ENCODE measurements at places on chromosomes 11 and 22.

DNA sequence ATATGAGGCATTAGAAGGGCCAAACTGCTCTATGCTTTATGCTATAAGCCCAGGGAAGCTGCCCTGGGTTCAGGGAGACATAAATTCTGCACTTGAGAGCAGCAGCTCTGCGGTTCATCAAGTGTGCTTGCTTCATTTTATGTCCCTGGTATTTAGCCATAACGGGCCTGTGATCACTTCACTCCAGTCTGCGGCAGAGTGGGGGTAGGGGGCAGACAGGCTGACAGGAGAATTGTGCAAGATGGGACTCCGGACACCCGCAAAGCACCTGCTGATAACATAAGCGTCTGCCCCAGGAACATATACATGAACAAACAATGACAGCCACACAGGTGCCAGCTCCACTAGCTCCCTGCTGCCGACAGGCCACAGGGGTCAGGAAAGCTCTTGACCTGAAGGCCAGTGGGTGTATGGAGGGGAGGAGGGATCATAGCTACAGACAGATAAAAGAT, 56.1 kb downstream of the SMCO4 start:
- DNase-seq: no peak

DNA sequence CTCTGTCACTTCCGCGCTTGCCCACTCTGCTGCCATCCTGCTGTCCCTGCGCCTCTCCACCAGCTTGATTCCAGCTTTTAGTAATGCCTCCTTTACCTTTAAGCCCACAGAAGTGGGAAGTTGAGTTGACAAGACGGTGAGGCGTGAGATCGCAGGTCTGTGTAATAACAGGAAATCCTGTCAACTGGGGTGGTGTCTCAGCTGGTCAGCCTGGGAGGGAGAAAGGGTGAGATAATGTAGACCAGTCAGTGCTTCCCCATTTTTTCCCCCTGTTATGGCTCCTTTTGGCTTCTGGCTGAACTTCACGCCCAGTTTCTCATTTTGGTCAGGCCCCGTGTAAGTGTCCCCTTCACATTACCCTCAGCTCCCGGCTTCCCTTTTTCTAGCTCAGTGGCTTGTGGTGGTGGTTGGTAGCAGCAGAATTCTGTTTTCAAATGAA, 98.9 kb downstream of the TRAF6 start:
- DNase-seq: no peak

DNA sequence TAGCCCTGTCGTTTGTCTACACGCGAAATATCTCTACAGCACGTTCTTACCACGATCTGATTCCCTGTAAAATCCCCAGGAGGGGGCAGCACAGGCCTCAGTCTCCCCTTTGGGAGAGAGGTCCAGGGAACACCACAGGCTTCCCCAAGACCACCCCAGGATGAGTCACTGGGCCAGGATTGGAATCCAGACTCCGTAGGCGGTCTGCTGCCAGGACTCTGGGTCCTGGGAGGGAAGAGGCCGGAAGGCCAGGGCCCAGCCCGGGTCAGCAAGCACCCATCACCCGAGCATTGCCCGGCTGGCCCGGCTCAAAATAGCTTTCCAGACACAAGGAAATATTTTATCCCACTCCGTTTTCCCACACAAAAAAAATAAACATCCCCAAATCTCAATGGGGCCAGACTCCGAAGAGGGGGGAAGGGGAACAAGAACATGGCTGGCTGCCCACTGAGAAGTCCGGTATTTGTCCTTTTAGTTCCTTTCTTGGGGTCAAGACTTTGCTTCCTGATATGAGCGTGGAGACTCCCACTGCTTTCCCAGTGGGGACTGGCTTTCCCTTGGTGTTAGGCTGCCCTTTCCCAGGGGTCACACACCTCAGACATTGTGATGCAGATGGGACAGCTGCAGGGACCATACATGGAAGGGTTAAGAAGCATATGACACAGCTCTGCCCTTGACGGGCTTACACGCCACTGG, 91.3 kb downstream of the LRRC32 start:
- DNase-seq: no peak

GRCh38 chr22:23516304-23516703, 63.8 kb downstream of the IGLL1 start:
- no peak for DNase-seq

- DNase-seq: no peak
These were observed 494.6 kb downstream of the MIAT start for GRCh38 chr22:27152033-27152432.

DNA sequence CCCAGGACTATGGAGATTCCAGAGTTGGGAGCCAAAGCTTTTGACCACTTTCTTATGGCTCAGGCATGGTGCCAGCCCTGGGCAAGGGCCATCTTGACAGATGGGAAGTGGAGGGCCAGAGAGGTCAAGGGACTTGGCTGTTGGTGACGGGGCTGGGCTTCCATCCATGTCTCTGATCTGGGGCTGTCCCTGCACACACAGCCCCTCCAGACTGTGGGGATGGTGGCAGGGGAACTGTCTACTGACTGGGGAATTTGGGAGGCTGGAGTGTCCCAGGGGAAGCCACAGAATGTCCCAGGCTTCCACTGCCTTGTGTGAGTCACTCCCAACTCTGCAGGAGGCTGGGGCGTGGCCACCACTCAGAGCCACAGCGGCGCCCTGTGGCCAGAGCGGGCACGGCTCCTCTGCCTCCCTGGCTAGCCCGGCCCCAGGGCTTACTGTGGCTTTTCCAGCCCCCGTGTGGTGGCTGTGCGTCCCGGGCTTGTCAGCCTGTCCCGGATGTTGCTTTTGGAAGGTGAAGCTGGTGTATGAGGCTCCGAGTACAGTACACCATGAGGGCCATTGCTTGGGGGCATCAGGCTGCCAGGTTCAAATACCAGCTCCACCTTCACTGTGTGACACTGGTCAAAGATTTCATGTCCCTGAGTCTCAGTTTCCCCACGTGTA, 19.6 kb downstream of the C22orf23 start:
- peak; percentile 74 for DNase-seq

- DNase-seq: no peak
These were observed 261.1 kb upstream of the ANO3 start for GRCh38 chr11:26070714-26071380.

DNA sequence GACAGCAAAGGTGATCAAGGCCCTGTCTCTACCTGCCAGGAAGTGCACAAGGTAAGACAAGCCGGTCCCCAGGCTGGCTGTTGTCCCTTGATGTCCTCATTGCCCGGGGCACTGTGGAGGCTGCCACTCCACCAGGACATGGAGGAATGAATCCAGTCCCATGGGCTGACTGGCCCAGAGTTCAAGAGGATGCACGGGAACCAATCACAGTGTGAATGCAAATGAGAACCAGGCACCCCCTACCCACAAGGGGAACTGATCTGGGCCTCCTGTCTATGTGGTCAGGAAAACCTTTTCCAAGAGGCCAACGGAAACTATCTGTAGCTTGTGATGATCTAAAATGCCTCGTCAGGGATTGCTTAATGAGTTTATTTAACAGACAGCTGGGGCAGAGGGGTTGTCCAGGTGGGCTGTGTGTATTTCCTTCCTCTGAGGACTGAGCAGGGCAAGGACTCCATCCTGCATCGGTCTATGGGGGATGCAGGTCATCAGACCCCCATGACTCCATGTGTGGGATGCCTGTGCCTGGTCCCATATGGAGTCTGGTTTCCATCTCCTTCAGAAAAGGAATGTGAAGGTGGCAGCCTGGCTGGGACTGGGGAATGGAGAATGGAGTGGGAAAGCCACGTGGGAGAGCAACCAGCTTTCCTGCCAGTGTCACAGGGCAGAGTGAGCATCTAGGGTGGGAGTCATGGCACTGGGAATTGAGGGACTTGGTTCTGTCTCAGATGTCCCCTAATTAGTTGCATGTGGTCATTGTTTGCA, 60.5 kb downstream of the CD82 start:
- DNase-seq: no peak

- no peak for DNase-seq
These were observed 8.8 kb upstream of the MB start for GRCh38 chr22:35625763-35626432.

GRCh38 chr11:83566950-83567349, 280.8 kb upstream of the CCDC90B start:
- no peak for DNase-seq

GRCh38 chr22:26679003-26679629, 21.7 kb downstream of the MIAT start:
- peak; percentile 59 for DNase-seq

DNA sequence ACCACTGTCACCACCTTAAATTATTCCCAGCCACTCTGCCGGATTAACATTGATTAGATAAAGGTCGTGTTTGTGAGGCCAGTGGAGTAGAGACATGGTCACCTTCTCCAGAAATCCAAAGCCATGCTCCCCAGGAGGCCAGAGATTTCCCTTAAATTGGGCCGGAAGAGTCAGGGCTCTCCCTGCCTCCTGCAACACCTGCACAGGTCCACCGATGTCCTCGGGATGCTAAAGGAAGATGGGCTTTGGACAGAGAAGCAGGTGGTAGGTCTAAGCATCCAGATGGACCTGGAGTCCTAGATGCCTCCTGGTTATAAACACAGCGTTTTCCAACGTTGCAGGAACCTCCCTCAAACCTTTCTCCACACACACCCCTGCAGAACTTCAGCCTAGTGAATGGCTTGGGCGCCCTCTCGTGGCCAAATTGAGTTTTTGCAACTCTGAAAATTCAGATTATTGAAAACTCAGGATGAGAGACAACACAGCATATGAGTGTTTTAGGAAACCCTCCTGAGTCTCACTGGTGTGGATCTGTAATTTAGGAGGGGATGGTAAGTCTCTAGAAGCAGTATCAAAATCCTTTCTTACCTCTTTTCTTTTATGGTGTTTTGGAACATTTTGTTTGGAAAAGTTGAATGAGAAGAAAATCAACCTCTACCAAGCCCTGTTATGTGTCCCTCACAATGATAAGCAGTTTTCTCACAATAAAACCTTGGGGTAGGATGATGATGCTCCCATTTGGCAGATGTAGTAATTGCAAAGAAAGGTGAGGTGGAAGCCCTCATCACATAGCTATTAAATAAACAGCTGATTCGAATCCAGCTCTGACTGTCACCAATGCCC, 109.6 kb downstream of the RRAS2 start:
- peak; percentile 65 for DNase-seq
